ENCODE measurements at places on chromosomes 4 and X. TPM values are rescaled to one million over a fixed set of nuclear protein-coding genes. Genes with fewer than 3 reads are reported as not detected.

The FAM241A gene
- 7.6 TPM for total RNA-seq

The CT45A10 gene
- total RNA-seq = not detected

The POU4F2 gene
- not detected for total RNA-seq

The EDA gene
- total RNA-seq = 7.3 TPM

The HTRA3 gene
- total RNA-seq = 119 TPM

The CLIC2 gene
- total RNA-seq = 11.7 TPM

The CTAG1A gene
- total RNA-seq = not detected

The WDFY3 gene
- total RNA-seq = 48.7 TPM

The TMPRSS11B gene
- total RNA-seq = not detected

The ZMAT1 gene
- 5.6 TPM for total RNA-seq

The ANXA10 gene
- total RNA-seq = not detected

The MID1 gene
- 9.4 TPM for total RNA-seq

The SRPX2 gene
- 7.5 TPM for total RNA-seq

The ZDHHC15 gene
- 3.1 TPM for total RNA-seq

The BTK gene
- 1.3 TPM for total RNA-seq

The PITX2 gene
- not detected for total RNA-seq

The XAGE2 gene
- total RNA-seq = not detected

The SSX1 gene
- not detected for total RNA-seq

The SLC9A7 gene
- 1.9 TPM for total RNA-seq

The ETDB gene
- not detected for total RNA-seq

The KCTD8 gene
- total RNA-seq = 0.14 TPM

All from left ventricle myocardium inferior (tissue), 1 donor.